ENCODE measurements at places on chromosomes 12 and 14.

DNA sequence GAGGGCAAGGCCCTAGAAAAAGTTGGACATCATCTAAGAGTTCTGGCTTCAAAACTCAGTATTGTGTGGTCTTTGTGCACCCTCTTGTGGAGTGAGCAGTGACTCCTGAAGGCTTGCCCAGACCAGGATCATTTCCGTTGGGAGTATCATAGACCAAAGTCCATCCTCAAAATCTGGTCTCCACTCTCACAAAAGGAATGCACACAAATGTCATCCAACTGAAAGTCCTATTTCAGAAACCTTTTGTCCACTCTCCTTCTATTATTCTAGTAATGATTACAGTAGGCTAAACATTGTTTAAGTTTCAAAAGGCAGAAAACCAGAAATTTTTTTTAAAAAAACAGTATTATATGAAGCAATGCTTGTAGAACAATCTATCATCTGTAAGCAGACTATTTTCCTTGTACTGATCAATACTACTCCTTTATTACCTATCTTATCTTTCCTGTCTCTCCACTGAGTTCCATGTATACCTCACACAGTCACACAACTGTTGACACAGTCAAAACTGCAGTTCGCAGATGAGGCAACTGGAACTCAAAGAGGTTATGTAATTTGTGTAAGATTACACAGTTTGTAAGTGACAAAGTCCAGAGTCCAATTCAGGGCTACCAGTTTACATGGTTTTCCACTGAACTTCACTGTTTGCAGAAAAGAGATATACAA is 41.4 kb downstream of the COX16 start:
- peak; percentile 61 for DNase-seq

DNA sequence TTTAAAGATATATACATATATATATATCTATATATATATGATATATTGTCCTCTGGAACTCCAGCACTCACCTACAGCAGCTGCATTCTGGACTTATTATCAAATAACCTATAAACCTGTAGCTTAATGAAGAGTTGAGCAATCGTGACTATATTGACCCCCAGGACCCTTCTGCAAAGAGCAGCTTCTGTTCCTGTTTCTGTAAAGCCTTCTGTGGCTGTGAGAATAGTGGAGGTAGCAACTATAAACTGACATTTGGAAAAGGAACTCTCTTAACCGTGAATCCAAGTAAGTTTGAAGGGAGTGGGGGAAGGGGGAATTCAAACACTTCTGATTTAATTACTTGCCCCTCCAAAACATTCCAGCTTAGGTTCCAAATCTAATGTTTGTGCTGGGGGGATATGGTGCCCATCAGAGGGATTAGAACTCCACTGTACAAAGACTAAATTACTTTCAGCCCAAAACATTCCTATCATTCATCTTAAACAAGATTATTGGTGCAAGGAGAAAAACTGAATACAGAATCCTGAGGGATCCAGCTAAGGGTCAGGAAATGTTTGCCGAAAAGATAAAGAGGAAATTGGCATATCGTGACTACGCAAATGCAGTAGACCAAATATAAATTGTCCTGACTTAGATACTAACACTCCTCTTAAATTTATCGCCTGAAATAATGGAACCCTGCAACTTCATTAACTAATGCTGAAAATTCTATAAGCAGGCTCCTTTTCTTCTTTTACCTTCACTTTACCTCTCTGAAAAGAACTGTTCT is 106.1 kb downstream of the DAD1 start:
- no peak for DNase-seq

DNA sequence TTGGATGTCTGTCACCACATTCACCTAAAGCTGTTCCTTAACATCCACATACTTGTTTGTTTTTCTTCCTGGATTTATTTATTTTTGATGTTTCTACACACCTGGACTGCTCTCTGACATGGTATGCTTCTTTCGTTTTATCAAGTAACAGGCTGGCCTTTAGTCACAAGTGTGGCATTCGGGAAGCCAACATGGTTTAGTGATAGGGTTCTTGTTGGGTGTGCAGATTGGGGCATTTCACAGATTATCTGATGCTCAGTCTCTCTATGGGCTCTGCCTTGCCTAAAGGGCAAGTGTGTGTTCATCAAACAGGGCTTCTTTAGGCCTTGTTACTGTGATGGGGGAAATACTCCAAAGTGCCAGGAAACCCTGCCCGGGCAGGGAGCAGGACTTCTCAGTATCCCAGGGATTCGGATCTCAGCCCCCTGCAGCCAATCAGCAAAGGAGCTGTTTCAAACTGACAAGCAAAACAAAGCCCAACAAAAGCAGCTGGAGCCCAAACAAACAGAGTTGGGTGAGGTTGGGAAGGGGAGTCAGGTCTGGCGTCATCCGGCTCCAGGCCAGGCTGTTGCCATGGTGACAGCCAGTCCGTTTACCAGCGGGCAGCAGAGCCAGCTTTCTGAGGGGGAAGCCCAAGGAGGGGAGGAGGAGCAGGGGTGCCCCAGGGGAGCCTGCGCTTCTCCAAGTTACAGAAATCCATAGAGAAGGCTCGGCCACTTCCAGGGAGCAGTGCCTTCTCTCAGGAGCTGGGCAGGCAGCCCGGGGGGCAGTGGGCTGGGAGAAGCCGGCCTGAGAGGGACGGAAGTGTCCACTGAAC is 31.9 kb downstream of the FOS start:
- DNase-seq = no peak

DNA sequence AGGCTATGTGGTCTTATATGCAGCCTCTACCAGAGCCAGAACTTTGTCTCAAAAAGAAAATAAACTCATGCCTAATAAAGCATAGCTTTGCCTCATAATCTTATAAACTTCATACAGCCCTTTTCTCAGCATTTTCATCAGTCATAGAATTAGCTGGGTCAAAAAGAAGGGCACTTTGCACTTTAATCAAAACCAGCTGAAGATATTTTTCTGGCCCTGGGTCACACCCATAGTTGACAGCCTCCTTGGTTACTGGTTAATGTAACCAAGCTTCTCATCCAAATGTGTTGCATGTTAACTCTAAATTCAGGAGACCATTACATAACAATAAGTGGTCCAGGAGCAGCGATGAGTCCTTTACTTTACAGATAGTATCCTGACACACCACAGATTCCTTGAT is 558.2 kb downstream of the FLRT2 start:
- DNase-seq = no peak

- DNase-seq = no peak
Observed at GRCh38 chr14:56144176-56144575, 26.0 kb downstream of the PELI2 start.

- DNase-seq = peak; percentile 86
Observed at GRCh38 chr14:24429395-24430142, at the start of the genes CBLN3 and KHNYN. Gene CBLN3, minus strand, starts transcription at chr14:24429668. Its CDS starts 614 bp downstream, at chr14:24429054. Gene KHNYN, plus strand, starts transcription at chr14:24429954. Its CDS starts 777 bp downstream, at chr14:24430731.

DNA sequence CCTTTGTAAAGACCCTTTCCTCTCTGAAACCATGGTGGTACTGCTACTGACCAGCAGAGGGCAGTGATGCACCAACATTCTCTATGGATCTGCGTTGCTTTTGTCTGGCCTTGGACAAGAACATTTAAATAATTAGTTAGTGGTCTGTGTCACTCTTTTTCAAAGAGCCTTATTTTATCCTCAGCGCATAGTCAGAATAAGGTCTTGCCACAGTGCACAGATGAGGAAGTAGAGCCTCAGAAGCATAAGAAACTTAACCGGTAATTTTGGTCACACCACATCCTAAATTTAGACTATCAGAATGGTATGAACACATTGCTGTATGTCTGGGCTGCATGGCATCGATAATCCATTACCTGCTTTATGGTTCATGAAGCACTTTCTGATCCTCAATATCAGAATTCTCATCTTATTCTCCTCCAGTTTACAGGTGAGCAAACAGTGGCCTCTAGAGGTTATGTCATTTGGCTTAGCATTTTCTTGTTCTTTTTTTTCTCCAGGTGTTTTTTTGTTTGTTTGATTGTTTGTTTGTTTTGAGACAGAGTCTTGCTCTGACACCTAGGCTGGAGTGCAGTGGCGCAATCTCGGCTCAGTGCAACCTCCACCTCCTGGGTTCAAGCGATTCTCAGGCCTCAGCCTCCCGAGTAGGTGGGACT is 23.7 kb upstream of the IFT81 start:
- DNase-seq = peak; percentile 68

DNA sequence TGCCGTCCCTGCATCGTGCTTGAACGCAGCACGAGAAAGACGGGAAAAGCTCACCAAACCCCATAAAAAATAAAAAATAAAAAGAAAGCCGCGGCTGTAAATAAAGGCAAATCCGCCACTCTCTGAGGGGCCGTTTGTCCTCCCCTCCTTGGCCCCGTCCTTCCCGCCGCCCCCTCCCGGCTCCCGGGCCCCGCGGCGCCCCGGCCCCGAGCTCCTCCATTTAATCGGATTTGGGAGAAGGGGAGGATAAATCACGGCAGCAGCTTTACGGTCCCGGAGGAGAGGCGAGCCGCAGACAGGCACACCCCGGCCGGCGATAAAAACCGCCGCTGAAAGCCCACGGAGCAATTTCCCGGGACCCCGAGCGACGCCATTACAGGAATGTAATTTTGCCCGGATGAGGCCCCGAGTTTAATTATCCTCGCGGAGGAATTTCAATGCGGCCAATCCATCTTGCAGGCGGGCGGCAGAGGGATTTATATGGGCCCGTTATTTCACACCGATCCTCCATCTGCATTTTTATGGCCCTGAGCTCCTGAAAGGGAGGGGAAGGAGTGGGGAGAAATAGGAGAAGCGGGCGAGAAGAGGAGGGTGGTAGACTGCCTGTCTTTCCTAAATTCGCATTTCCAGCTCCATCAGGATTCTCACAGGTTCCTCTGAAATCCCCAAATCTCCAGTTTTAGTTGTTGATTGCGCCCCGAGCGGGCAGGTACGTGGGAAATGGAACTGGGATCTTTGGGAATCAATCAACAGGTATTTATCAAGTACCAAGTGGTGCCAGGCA is 1.3 kb upstream of the ATP5MC2 start:
- DNase-seq = no peak

- DNase-seq = no peak
Observed at GRCh38 chr12:14187002-14187401, 178.5 kb upstream of the ATF7IP start.

- DNase-seq = no peak
Observed at GRCh38 chr14:61587081-61587713, 108.1 kb upstream of the HIF1A start.

DNA sequence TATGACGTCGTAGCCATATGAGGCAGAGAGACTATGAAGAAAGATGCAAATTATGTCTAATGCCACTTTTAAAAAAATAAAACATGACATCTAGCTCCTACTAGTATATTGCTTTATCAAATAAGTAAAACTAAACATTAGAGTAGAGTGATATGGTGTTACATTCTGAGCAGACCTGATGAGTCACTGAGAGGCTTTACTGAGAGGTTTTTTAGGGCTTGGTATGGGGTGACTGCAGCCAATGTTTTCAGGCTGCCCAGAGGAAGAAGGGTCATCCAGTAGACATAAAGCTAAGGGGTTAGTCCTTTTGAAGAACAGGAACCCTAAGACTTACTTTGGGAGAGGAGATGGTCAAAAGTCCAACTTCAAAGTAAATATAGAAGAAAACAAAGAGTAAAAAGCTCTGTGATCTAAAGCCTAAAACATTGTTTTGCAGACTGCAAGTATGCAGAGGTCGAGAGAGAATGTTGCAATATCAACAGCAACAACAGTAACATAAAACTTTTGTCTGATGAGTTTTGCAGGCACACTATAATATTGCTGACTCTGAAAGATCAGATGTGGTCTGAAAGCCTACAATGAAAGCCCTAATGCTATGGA is 774.7 kb downstream of the TMTC2 start:
- no peak for DNase-seq

- no peak for DNase-seq
Observed at GRCh38 chr14:34676516-34677211, 37.7 kb downstream of the CFL2 start.

- no peak for DNase-seq
Observed at GRCh38 chr12:12024911-12025682, 45.6 kb upstream of the BCL2L14 start.

DNA sequence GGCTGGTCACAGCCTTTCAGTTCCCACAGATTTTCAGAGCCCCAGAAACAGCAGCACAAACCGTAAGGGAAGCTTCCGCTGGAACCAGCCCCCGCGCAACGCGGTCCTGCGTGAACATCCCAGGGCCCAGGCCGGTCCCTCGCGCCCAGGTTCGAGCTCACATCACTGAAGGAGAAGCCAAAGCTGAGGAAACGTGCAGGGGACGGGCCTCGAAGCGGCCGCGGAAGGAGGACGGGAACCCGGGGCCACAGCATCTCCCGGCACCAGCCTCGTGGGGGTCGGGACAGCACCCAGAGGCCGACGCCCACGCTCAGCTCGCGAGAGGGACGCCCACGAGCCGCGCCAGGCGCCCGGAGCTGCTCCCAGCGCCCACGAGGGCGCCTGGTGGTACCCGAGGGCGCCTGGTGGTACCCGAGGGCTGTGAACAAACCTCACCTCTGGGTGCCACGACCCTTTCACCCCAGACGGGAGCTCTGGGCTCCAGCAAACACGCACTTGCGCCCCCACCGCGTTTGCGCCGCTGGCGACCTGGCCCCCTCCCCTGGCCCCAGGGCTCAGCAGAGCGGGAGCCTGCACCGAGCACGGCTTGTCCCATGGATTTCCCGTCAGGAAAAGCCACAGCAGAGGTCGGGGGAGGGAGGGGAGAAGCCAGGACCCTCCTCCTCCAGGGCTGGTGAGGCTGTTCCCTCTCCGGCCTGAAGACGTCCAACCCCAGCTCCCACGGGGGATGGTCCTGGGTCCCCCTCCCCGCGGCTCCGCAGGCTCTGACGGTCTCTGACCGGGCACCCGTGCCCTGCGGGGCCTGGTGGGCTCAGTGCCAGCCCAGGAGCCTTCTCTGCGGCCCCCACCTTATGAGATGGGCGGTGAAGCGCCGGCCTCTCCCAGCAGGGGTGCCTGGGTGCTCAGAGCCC is 6.9 kb downstream of the LRCOL1 start:
- no peak for DNase-seq

DNA sequence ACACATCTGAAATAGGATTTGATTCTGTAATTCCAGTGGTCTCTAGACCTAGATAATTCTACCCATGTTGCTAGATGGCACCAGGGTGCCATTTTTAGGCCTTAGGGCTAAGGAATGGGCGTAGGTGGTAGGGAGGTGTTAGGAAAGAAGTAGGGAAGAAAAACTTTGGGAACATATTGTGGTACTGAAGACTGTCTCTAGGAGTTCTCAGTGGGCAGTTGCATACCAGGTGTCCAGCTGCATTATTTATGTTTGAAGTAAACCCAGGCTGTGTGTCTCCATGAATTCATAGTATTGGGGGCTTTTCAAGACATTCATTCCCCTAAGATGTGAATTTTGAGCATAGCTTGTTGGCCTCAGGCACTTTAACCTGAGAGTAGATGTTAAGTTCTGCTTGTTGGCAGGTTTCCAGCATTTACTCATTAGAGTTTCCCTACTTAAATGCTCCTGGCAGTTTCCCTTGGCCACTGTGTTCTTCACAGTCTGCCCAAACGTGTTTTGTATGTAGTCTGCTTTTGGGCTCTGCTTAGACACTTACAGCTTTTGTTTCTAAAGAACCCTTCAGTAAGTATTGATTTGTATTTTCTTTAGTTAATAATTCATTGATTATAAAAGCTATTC is 31.5 kb upstream of the CCT2 start:
- peak; percentile 25 for DNase-seq

DNA sequence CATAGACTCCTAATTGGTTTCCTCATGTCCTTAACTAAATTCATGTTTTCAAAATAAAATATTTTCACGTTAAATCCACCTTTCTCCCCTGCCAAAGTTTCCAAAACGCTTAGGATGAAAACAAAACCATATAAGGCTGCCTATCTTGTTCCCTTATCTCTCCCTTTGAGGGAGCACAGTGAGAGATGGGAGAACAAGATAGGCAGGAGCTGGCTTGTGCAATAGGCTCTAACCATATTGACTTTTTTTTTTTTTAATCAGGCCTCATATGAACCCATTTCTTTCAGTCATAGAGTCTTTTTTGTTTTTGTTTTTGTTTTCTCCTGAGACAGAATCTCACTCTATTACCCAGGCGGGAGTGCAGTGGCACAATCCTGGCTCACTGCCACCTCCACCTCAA is 184.9 kb downstream of the NRXN3 start:
- no peak for DNase-seq

- DNase-seq = no peak
Observed at GRCh38 chr12:132227782-132228475, 83.7 kb downstream of the NOC4L start.
